Cardiac muscle cell (in vitro differentiated cells and primary cell): ENCODE measurements at places on chromosomes 3 and 15. TPM values are rescaled to one million over a fixed set of nuclear protein-coding genes. Genes with fewer than 3 reads are reported as not detected.

GRCh38 chr3:143586576-143586975 is 261.7 kb downstream of the SLC9A9 start:
- H3K36me3 ChIP-seq, result no peaks in the 10 kb centered on the region
- H3K4me1 ChIP-seq, result no peaks in the 10 kb centered on the region
- H3K27ac ChIP-seq, result no peak overlapping the region
- no peak for DNase-seq
- no peaks in the 10 kb centered on the region for H3K27me3 ChIP-seq
- H3K4me3 ChIP-seq, result no peak overlapping the region

DNA sequence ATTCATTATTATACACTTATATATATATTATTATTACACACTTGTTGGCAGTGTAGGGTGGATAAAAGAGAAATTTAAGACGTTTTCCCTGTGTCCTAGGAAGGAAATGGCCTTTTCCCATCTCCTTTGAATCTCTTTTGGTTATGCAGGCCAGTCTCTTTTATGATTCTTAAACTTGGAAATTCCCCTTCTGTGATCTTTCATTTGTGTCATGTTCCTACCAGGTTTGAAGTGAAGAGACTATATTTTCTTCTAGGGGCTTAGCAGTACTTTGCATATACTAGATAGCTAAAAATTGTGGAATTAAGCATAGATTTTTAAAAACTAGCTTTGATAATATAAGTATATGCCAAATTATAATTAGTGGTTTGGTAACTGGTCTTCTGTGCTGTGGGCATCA is 58.5 kb downstream of the BBX start:
- no peaks in the 10 kb centered on the region for H3K36me3 ChIP-seq
- H3K4me3 ChIP-seq, result no peak overlapping the region
- no peak for DNase-seq
- no peaks in the 10 kb centered on the region for H3K4me1 ChIP-seq
- no peak overlapping the region for H3K27ac ChIP-seq

- no peaks in the 10 kb centered on the region for H3K36me3 ChIP-seq
- no peaks in the 10 kb centered on the region for H3K27me3 ChIP-seq
- no peak overlapping the region for H3K27ac ChIP-seq
- no peak overlapping the region for H3K4me3 ChIP-seq
- no peak for DNase-seq
- no peaks in the 10 kb centered on the region for H3K4me1 ChIP-seq
Observed at GRCh38 chr3:60301142-60301541, 950.1 kb downstream of the FHIT start.

- no peaks in the 10 kb centered on the region for H3K4me1 ChIP-seq
- H3K36me3 ChIP-seq, result no peaks in the 10 kb centered on the region
- H3K27ac ChIP-seq, result no peak overlapping the region
- DNase-seq, result no peak
- H3K27me3 ChIP-seq, result no peaks in the 10 kb centered on the region
Observed at GRCh38 chr15:72944565-72944964, 107.7 kb upstream of the NEO1 start.

- peaks cover 15% of the 10 kb centered on the region for H3K4me1 ChIP-seq
- no peaks in the 10 kb centered on the region for H3K27me3 ChIP-seq
- no peaks in the 10 kb centered on the region for H3K36me3 ChIP-seq
- no peak overlapping the region for H3K4me3 ChIP-seq
- peak overlapping the region; percentile 68 for H3K27ac ChIP-seq
Observed at GRCh38 chr15:59491062-59491461, 53.1 kb downstream of the FAM81A start.

DNA sequence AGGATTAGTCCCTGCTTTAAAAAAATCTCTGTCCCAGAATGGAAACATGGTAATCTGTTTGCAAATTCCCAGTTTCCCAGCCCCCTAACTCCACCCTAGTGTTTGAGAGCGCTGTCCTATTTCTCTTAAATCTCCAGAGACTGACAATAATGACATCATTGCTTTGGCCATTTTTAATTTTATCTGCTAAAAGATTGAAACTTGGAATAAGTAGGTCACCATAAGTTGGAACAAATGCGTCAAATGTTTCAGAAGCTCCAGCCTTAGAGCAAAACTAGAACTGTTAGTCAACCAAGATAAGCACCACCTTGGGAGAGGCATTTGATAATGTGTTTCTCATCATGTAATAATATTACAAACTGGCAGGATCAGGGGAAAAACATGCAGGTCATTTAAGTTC is 25.7 kb upstream of the MB21D2 start:
- DNase-seq, result peak; percentile 75
- H3K27me3 ChIP-seq, result peaks cover 3% of the 10 kb centered on the region
- H3K4me3 ChIP-seq, result no peak overlapping the region
- H3K4me1 ChIP-seq, result no peaks in the 10 kb centered on the region
- no peaks in the 10 kb centered on the region for H3K36me3 ChIP-seq
- H3K27ac ChIP-seq, result no peak overlapping the region

DNA sequence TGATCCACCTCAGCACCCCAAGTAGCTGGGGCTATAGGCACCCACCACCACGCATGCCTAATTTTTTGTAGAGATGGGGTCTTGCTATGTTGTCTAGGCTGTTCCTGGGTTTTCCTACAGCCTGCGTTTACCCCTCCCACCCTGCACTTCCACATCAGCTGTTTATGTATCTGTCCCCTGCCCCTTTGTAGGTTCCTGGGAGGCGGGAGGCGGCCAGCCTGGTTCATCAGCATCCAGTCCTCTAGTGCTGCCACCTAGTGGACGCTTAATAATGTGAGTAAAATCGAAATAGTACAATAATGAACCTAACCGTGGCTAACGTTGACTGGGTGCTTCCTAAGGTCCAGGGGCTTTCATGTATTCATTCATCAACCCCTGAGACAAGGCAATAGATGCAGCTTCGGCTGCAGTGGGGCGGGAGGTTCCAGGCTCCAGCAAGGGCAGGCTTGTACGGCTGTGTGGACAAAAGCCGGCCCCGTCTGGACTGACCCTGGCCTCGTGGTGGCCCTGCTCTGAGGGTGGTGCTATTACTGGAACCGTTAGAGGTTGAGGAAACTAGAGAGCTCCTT is 1.2 kb upstream of the LCTL start:
- H3K36me3 ChIP-seq, result no peaks in the 10 kb centered on the region
- no peaks in the 10 kb centered on the region for H3K4me1 ChIP-seq
- H3K27me3 ChIP-seq, result no peaks in the 10 kb centered on the region
- H3K4me3 ChIP-seq, result no peak overlapping the region

DNA sequence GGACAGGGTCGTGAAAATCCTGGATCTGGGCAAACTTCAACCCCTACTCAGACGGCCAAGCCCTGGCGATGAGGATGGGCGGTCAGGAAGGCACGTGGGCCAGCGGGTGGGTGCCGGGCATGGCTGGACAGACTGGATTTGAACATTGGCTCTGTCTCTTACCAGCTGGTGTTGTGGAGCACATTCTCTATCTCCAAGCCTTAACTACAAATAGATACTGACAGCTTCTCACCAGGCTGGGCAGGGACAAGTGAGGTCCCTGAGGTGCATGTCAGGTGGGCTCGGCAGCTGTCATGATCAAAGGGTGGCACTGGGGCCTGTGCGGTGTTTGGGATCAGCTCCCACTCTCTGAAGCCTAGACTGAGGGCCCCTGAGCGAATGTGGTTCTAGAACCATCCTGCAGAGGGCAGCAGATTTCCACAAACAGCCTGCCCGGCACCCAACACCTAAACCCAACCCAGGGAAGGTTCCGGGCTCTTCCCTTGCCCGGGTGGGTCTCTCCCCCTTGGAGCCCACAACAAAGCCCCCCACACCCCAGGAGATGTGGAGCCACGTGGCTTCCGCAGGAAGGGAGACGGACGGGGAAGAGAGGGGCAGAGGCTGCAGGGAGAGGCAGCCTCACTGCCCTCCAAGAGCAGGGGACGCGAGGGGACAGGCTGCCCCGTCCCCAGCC is 58.4 kb downstream of the RGMA start:
- no peaks in the 10 kb centered on the region for H3K27me3 ChIP-seq
- no peak overlapping the region for H3K27ac ChIP-seq
- DNase-seq, result peak; percentile 71
- H3K36me3 ChIP-seq, result peaks cover 10% of the 10 kb centered on the region

GRCh38 chr3:194871864-194872668 is 186.4 kb downstream of the FAM43A start:
- no peaks in the 10 kb centered on the region for H3K36me3 ChIP-seq
- H3K4me1 ChIP-seq, result peaks cover 17% of the 10 kb centered on the region
- DNase-seq, result no peak
- H3K4me3 ChIP-seq, result no peak overlapping the region
- H3K27me3 ChIP-seq, result no peaks in the 10 kb centered on the region

Gene UBAP1L
- total RNA-seq, result 3.7 and 5.1 TPM in 2 replicates

Gene SYNPR
- 0.36 and 0.60 TPM in 2 replicates for total RNA-seq

Gene HRG
- not detected in 2 replicates for total RNA-seq

Gene CELSR3
- 5.4 and 5.9 TPM in 2 replicates for total RNA-seq

Gene ADAMTS7
- 20.4 and 35.3 TPM in 2 replicates for total RNA-seq

Gene ADAMTS9
- total RNA-seq, result 114 and 168 TPM in 2 replicates

Gene NAALADL2
- total RNA-seq, result 3.8 and 4.3 TPM in 2 replicates
